ENCODE measurements at places on chromosomes 6 and 20.

DNA sequence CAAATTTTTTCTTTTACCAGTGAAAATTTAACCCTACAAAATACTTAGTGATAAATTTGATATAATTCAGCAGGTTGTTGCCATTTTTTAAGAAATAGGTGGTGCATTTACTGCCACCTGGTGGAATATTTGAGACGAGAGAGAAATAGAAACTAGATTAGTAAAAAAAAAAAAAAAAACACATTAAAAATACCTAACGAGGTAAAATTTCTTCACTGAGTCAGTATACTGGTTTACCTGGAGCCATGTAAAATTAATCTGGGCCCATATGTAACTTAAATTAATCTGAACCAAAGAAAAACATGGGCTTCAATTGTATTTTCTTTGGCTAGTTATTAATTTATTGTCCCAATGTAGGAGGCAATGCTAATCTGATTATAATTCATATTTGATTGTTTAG, 520.8 kb downstream of the EPM2A start:
- no peak for DNase-seq

DNA sequence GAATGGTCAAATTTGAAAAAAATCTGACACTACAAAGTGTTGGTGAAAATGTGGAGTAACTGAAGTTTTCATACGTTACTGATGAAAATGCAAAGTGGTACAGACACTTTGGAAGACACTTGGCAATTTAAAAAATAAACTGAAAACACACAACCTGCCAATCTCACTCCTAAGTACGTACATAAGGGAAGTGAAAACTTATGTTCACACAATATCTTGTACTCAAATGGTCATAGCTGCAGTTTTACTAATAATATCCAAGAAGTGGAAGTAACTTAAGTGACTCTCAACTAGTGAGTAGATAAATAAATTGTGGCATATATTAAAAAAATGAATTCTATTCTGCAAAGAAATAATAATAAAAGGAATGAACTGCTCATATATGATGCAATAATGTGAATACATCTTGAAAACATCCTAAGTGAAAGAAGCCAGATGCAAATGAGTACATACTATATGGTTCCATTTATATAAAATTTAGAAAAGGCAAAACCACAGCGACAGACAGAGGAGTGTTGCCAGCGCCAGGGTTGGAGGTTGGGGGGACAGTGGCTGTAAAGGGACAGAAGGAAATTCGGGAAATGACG, 198.2 kb downstream of the ERMARD start:
- no peak for DNase-seq

GRCh38 chr20:51926670-51927305, 124.5 kb upstream of the SALL4 start:
- DNase-seq = no peak

DNA sequence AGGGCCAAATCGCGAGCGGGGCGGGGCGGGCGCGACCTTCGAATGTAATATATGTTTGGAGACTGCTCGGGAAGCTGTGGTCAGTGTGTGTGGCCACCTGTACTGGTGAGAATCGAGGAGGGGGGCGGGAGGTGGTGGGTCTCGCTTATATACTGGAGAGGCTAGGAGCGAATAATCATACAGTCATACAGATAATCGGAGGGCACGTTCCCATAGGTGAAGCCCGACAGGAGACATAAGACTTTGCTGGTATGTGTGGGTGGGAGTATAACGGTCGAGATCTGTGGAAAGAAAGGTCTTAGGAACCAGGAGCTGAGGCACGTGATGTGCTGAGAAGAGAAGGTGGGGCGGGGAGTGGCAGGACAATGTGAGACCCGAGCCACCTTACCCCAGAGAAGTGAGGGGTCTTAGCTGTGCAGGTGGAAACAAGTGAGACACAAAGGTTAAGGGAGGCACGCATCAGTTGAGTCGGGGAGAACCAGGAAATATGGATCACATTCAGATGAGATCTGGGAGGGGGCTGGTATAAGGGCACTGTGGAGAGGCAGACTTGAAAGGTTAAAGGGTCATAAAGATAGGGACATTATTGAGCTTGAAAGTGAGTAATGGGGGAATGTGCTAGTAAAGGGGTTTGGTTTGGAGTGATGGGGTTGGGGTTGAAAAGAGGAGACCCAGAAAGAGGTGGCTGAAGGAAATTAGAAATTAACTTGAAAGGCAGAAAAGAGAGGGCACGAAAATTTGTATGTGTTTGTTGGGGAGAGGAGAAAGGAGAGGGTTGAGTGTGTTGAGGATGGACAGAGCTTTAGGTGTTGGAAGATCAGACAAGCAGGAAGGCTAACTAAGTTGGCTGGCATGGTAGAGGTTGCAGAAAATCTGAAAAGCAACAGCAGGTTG, 589 bp downstream of the RNF5 start:
- no peak for DNase-seq

DNA sequence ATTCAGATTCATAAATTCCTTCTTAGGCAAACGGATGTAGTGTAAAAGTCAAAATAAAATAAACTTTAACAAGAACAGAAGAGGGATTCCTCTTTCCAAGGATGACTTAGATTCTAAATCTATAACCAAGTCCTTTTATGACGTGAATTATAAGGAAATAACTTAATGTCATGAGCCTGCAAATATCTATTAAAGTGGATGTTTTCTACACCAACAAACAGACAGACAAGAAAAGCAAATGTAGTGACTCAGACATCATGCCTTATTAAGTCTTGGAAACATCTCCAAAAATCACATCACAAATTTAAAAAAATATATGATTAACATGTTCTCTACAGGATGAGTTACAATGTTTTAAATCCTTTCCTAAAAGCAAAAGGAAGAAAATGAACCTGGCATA, 397.1 kb downstream of the ESR1 start:
- DNase-seq = no peak

DNA sequence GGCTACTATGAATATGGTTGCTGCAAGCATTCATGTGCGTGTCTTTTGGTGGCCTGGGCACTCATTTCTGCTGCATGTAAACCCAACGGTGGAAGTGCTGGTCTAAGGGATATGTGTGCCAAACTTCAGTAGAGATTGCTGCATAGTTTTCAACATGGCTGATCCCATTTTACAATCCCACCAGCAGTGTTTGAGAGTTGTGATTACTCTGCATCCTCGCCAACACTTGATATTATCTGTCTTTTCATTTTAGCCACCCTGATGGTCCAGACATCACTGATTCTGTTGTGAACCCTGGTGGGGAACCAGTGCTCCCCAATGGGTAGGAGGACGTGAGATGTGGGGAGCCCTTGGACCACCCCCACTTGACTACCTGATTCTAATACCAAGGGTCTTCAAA, 27.5 kb downstream of the PACSIN1 start:
- DNase-seq = no peak

DNA sequence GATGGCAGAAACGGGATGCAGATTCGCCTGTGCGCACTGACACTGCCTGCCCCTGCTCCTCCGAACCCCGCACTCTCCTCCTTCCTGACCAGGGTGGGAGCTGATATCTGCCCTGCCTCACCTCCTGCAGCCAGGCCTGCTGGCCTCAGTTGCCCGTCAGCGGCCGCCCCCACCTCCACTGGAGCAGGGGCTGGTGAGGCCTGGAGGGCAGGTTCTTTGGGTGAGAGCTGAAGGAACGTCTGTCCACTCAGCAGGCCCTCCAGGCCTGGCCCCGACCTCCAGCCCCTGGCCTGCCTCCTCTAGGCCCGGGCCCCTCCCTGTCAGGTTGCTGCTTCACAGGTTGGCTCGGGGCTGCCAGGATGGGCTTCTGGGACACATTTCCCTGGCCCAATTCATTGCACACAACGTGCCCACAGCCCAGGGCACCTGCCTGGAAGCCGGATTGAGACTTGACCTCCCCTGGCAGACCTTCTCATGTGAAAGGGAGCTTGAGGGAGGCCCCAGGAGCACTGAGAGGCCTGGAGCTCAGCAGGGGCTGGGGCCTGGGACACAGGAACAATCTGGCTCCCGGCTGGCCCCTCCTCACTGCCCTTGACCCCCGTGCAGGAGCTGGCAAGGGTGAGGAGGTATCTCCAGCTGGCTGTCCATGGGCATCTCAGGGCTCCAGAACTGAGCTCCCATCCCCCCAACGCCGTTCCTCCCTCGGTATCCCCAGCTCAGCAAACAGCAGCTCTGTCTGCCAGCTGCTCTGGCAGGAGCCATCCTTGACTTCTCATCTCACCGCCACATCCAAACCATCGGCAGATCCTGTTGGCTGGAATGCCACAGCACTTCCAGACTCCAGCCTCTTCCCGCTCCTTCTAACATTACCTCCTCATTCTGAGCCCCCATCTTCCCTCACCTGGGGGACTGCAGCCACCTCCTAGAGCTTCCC, 39.5 kb downstream of the SPDEF start:
- no peak for DNase-seq

DNA sequence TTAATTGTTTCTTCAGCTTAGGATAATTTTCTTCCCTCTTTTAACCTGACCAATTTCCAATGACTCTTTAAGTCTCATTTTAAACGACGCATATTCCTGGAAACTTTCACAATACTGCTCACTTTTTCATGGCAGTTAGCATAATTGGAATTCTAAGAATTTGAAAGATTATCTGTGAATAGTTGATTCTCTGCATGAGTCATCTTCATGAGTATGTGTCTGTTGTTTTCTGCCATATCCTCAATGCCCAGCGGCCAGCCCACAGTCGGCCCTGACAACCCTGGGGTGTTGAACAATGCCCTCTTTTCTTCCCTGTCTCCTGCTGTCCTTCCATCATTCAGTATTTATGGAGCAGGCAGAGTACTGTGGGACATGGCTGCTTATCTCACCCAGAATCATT, 554.2 kb downstream of the CDH26 start:
- no peak for DNase-seq

- no peak for DNase-seq
Measured at GRCh38 chr6:123986938-123987337, 183.3 kb downstream of the NKAIN2 start.

GRCh38 chr20:63163171-63163570, 52.8 kb downstream of the YTHDF1 start:
- DNase-seq = no peak

GRCh38 chr6:2111162-2111677, 134.2 kb downstream of the GMDS start:
- peak; percentile 31 for DNase-seq

GRCh38 chr6:135018052-135018451, 36.6 kb downstream of the HBS1L start:
- no peak for DNase-seq

GRCh38 chr6:32879691-32880090, 25.7 kb downstream of the PSMB9 start:
- no peak for DNase-seq

DNA sequence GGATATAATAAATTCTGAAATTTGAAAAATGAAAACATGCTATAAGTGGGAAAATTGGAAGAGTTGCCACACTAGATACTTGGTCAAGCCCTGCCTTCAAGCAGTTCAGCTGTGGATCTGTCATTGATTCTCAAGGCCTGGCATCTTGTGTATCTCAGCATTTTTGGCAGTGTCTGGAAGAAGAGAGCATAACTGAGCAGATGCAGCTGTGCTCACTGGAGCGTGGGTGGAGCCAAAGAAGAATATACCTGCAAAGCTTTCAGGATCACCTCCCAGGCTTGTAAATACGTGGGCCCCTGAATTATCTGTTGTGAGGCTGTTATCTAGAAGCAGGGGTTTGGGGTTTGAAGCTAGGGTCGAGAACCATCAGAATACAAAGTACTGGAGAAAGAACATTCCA, 31.3 kb upstream of the CHD6 start:
- DNase-seq = no peak

DNA sequence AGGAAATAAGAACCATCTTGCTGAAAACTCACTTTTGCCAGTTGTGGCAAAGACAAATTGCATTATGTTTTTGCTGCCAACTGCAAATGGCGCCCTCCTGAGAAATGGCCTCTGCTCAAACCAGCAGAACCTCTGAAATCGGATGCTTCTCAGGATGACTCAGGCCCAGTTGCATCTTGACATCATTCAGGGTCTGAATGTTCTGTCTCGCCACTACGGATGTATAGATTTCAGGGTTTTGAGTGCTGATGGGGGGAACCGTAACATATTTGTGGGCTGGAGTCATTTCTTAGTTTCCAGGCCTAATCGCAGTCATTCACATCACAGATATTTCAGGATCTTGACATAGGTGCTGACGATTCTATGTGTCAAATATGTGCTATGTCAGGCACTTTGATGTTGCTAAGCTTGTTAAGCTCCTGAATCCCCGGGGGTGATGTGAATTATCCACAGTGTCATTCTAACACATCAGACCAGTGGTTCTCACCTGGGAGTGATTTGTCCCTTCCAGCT, 207.1 kb downstream of the NFATC2 start:
- DNase-seq = peak; percentile 19

GRCh38 chr20:47800623-47801022, 15.3 kb upstream of the SULF2 start:
- DNase-seq = no peak

DNA sequence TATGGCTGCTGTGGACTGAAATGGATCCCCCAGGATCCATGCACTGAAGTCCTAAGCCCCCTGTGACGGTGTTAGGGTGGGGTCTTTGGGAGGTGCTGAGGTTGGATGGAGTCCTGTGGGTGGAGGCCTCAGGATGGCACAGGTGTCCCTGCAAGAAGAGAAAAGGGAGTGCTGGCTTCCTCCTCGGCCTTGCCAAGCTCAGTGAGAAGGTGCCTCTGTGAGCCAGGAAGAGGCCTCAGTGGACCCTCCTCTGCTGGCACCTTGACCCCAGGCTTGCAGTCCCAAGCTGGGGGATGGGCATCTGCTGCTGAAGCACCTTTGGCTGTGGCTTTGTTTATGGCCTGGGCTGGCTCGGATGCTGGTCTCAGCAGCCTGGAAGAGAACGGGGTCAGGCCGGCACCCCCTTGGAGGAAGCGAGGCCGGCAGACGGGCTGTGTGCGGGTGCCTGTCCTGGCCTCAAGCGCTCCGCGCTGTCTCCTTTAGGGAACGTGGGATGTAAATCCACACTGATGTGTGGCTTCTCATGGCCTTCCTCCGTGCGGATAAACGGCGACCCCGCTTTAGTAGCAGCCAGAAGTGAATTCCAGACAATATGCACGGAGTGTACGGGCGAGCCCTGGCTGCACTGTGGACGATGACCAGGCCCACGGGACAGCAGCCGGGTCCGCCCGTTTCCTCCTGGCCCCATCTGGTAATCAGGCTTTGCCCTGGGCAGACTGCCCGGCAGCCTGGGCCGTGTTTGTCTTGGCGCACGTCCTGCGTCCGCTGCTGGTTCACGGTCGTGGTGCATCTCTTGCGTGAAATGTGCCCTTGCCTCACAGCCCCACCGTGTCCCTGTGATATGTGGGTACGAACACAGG, 182.6 kb downstream of the ERMARD start:
- DNase-seq = no peak

DNA sequence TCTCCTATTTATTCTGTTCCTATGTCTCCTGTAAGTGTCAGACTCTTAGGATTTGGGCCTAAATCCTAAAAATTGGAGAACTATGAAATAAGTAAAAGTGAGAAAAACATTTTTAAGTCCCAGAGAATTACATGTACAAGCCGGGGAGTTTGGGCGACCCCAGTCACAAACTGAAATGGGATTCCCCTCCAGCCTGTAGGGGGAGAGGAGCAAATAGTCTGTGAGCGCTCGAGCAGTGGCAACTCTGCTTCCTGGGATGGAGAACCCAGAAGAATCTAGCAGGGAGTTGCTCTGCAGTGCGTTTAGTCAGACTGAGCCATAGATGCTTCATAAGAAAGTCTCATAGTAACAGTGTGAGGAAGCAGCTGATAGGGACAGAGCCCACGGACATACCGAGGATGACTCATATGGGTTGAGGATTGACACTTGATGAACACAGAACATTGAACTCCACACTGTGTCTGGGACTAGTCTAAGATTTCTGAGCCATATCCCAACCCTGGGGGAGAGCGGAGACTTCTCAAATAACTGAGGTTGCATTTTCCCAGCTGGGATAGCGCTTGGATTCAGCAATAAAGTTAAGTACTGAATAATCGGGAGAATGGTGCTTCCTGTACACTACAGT, 437.2 kb downstream of the BCKDHB start:
- peak; percentile 74 for DNase-seq

- no peak for DNase-seq
Measured at GRCh38 chr6:139597087-139597763, 222.8 kb upstream of the CITED2 start.
